Cortex of kidney (tissue), 1 donor: ENCODE measurements at places on chromosomes 2 and 18.

DNA sequence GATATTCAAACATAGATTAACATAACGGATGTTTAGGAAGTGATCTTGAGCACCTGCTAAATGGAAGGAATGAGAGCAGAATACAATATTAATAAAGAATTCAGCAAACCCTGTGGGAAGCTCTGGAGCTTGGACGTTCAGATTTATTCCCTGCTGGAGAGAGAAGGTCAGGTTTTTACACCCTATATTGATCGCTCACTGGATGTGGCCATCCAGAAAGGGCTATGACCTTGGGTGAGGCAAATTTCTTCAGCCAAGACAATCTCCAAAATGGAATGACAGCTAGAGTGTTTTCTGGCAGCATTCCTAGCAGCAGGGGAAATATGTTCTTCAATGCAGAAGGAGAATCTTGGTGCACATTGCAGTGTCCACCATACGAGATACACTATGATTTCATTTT, 288.3 kb downstream of the IRS1 start:
- DNase-seq = no peak

- no peak for DNase-seq
Measured at GRCh38 chr18:57710226-57710625, 88.6 kb upstream of the NARS1 start.

- no peak for DNase-seq
Measured at GRCh38 chr2:222451224-222451674, 26.9 kb downstream of the SGPP2 start.

DNA sequence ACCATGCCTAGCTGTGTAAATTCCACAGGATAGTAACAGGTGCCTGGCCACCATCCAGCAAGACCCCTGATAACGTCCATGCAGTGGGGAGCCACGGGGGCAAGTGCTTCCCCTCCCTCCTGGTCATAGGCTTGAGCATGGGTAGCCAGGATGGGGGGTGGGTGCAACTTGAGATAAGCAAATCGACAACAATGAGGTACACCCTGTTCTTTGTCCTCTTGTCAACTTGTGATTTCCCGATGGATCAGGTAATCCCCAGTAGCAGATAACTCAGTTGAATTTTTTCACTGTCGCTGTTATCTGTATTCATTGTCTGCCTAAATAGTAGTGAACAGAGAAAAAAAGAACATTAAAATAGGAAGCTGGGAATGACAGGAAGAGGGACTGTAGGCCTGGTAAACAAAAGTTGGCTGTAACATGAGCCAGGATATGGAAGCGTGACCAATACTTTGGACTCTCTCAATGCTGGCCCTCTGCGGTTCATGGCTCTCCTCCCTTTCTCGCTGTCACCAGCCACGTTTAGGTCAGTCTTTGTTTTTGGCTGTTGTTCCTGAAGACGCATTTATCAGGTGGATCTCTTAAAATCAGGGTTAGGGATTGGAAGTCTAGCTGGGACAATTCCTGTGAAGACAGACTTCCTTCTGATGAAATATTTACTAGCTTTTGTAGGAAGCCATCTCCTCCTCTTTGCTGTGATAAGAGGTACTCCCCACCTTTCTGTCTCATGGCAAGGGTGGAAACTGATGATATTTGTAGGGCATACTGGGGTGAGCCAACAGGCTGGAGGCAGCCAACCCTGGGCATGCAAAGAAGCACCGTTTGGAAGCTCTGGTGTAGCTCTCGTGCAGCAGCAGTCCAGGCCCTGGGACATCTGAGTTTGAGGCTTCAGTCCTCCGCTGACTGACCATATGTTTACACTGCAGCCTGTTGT, 42.4 kb downstream of the TCF7L1 start:
- no peak for DNase-seq

DNA sequence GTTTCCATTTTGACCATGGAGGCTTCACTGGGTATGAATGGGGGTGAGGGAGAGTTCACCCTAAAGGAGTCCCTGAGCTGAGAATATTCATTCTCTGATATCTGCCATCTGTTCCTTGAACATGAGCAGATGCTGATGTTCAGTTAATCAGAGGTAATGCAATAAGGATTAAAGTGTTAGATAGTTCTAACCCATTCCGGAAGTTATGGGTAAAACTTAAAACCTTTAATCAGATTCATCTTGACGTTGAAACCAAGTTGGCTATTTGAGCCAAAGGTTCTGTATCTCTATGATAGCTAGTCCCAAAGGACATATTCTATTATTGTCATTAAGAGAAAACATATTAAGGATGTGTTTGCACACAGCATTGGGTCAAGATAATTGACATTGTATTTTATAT, 268.9 kb downstream of the PLCL1 start:
- DNase-seq = no peak

- no peak for DNase-seq
Measured at GRCh38 chr2:108905176-108905575, 83.8 kb downstream of the EDAR start.

DNA sequence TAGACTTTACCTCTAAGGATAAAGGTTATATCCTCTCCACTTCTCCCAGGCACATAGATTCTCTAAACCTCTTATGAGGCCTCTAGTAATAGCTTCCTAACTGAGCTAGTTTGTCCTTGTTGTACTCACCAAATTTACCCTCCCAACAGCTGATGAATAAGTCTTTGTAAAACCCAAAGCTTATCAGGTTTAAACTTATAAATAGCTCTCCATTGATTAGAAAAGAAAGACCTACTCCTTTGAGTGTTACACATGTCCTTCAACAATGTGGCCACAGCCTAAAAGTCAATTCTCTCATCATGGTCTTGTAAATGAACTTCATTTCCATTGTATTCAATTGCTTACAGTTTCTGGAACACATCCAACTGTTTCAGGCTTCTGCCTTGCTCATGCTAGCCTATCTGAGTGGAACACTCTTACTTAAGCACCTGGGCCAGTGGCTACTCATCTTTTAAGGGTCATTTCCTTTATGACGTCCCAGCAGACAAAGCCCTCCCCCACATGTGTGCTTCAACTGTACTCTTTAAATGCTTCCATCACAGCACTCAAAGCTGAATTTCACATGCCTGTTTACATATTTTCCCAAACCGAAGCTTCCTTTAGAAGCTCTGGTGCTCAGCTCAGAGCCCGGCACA, 131.6 kb downstream of the CDH2 start:
- no peak for DNase-seq

DNA sequence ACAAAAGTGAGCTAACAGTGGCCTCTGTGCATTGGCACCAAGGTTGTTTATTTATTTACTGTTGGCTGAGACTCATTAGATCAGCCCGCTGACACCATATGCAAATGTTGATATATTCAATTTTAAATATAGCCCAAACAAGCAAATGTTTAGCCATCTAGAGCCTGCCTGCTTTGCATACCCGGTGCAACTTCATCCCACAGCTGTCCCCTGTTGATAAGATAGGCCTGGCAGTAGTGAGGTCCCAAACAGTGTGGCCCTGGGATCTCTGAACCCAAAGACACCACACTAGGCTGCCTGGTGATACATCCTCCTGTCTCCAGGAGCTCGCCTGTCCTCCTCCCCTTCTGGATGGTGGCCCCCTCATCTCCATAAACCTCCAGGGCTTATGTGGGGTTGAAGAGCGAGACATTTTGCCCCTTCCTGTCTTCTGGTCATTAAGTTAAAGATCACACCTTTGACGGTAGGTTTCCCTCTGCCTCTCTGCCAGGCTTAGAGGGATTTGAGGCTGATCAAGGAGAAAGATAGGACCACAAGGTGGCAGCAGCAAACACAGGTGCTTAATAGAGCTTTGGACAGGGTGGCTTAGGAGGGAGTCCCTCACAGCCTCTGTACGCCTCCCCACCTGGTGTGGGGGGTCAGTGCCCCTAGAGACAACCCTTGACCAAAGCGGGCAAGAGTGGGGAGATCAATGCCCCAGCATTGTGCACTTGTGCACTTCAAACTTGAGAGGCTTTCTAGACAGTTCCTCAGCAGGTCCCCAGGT, 23.7 kb upstream of the MYO5B start:
- no peak for DNase-seq

DNA sequence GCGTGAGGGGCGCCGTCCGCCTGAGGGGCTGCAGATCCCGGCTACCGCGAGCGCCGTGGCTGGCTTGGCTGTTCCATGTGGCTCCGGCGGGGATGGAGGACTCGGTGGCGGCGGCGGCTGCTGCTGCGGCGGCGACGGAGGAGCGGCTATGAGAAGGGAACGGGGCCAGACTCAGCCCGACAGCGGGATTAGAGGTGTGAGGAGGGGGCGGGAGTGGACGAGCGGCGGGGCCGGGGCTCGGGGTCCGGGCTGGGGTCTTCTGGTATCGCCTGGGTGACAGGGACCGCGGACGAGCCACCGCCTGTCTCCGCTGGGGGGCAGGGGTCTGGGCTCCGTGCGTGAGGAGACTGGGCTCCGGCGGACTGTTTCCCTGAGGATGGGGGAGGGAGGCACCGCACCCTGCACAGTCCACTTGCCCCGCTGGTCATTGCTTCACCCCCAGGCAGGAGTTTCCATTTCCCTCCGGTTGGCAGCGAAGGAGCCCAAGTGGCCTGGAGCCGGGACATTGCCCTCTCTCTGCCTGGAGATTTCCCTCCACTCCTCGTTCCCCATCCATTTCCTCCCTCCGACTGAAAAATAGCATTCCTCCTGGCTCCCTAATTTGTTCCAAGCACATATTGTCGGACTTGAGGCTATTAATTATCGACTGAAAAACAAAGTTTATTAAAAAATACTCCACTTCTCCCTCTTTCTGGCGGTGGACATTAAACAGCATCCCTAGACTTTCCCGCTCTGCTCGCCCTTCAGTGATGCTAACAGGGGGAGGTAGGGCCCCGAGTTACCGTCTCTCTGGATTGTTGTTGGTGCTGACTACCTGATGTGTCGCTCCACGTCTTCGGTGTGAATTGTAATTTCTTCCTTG, 577 bp downstream of the EHBP1 start:
- DNase-seq = no peak

GRCh38 chr2:127080938-127081755, 25.8 kb downstream of the BIN1 start:
- DNase-seq = peak; percentile 10

GRCh38 chr2:145119225-145119624, 599.3 kb upstream of the ZEB2 start:
- no peak for DNase-seq

DNA sequence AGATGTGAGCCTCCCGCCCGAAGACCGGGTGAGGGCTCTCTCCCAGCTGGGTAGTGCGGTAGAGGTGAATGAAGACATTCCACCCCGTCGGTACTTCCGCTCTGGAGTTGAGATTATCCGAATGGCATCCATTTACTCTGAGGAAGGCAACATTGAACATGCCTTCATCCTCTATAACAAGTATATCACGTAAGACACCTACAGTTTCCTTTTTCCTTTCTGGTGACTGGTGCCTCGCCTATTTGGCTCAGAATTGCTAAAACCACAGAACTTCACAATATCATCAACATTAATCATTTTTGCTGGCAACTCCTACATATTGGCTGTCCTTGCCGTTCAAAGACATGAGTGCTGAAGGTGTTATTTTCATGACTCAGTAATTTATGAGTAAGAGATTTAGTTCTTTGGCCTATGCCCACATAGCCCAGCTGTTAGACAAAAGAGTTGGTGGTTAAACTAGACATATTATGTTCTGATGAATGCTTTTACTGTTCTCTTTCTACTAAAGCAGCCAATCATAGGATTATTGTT, 2.2 kb downstream of the STAMBP start:
- DNase-seq = no peak

DNA sequence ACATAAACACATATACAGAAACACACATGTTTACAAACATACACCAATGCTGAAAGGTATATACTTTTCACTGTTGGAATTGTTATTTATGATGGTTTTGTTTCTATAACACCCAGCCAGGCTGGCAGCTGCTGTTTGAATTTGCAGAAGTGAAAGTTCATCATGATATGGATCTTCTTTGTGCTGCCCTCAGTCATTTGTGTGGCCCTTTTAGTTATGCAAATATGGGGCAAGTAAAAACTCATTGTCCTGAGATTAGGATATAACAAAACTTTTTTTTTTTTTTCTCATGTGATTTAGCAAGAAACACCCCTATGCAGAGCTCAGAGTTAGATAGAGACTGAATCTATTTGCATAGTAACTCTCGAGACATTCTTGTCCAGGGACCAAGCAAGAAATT, 714.1 kb downstream of the KCNJ3 start:
- no peak for DNase-seq

DNA sequence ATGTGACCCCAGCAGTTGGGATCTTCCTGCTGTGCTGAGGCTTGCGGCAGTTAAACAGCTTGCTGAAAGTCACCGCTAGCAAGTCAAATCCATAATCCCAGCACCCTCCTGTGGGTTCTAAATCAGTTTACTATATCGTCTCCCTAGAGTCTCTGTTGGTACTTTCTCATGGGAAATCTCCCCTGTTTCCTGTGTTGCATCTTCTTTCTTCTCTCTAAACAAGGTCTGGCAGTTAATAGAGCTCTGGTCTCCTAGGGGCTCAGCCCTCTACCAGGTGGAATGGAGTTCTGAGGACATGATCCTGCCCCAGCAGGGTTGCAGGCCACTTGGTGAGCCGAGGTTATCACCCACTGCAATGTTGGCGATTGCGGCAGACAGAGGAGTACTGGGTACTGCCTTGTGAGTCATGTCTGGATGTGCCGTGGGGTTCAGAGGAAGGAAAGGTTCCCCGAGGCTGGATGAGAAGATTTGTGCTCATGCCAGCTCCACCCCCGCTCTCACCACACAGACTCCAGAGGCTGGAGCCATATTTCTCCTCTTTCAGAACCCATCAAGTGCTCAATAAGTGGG, 59.4 kb upstream of the SIX2 start:
- no peak for DNase-seq

- DNase-seq = no peak
Measured at GRCh38 chr2:9945596-9945995, 5.9 kb upstream of the GRHL1 start.

GRCh38 chr2:239377591-239377990, 23.2 kb downstream of the HDAC4 start:
- no peak for DNase-seq

DNA sequence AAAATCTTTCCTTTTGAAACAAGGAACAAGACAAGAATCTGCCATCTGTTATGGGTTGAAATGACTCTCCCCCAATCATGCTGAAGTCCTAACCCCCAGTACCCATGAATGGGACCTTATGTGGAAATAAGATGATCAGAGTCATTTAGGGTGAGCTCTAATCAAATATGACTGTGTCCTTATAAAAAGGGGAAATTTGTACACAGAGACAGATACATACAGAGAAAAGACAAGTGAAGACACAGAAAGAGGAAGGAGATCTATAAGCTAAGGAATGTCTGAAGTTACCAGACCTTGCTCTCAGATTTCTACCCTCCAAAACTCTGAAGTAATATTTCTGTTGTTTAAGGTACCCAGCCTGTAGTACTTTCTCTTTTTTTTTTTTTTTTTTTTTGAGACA, 15.7 kb downstream of the TGFBRAP1 start:
- DNase-seq = no peak
